Activated T-helper 17 cell treated with anti-CD3 and anti-CD28 coated beads, Interleukin-2, amount 50 U/mL, for 72 hours (primary cell): ENCODE measurements at places on chromosomes 7 and 10.
A peak's percentile ranks its signal among the peaks of the same experiment; 100 is the strongest.

GRCh38 chr7:41130086-41130485, 572.8 kb downstream of the INHBA start:
- no peak for ATAC-seq

GRCh38 chr7:121397822-121398221, 1.7 kb upstream of the FAM3C start:
- ATAC-seq = no peak

DNA sequence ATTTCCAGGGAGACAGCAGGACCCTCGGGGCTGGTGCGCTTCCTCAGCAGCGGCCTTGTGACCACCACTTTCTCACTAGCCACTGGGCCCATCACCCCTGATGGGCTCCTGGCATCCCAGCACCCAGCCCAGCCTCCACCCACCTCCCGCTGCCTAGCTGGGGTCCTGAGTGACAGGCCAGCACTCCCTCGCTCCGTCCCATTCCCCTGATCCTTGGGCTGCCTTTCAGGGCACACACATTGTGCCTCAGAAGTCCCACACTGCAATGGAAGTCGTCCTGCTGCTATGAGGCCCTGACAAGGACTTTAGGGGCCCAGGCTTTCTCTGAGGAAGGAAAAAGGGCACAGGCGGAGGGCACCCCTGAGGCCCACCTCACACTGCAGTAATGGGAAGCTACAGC, 12.4 kb downstream of the CAMK2B start:
- no peak for ATAC-seq

DNA sequence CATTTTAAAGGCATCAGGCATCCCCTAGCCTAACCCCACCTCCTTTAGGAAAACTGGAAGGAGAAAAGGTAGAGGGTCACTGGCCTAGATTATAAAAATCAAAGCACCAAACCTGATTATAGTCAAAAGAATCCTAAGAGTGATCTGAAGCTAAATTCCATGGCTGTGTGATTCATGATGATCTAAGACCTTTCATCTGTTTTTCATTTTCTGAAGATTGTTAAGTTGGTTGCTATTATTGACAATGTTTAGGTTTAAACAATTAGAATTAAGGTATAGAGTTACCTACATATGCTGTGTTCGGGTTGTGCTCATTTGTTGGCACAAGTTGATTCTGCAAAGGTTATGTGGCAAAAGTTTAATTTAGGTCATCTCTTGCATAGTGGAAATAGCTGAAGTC, 148.7 kb downstream of the BICC1 start:
- ATAC-seq = no peak

DNA sequence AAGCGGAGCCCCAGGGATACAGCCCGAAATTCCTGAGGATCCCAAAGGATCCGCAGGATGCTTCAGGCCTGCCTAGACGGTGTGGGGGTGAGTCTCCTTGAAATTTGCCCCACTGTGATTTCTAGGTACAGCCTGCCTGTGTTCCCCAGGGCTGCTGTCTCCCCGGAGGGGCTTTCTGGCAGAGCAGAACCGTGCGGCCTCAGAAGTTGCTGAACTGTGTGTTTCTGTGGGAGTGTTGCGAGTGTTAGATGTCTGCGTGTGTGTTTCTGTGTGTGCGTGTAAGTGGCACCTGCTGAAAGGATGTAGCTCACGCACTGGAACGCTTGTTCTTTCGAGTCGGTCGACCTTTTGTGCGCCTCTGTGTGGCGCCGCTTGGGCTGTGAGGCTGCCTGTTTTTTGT, 27.8 kb upstream of the ZNF273 start:
- ATAC-seq = no peak

- ATAC-seq = no peak
Observed at GRCh38 chr7:14055813-14056212, 66.3 kb upstream of the ETV1 start.

DNA sequence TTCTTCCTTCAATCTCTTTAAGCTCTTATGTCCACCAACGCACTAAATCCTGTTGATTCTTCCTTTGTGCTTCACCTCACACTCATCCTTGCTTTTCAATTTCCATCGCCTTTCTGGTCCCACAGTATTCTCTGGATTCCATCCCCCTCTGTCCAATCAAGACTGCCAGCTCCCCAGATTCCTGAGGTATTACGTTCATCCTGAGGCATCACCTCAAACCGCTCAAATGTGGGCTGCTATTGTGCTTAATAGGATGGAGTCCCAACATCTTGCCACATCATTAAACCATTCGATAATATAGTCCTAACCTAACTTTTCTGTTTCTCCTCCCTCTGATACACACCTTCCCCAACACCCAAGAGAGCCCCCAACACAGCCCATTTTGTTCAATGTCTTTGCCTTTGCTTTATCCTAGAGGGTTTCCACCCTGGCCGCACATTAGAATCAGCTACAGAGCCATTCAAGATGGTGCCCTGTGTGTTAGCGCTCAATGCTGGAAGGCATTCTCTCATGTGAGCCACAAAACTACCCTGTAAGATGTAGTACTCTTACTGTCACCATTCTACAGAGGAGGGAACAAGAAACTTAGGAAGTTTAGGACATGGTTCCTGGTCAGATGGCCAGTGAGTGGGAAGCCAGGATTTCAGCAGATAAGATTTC, 79.5 kb upstream of the LEP start:
- ATAC-seq = no peak

DNA sequence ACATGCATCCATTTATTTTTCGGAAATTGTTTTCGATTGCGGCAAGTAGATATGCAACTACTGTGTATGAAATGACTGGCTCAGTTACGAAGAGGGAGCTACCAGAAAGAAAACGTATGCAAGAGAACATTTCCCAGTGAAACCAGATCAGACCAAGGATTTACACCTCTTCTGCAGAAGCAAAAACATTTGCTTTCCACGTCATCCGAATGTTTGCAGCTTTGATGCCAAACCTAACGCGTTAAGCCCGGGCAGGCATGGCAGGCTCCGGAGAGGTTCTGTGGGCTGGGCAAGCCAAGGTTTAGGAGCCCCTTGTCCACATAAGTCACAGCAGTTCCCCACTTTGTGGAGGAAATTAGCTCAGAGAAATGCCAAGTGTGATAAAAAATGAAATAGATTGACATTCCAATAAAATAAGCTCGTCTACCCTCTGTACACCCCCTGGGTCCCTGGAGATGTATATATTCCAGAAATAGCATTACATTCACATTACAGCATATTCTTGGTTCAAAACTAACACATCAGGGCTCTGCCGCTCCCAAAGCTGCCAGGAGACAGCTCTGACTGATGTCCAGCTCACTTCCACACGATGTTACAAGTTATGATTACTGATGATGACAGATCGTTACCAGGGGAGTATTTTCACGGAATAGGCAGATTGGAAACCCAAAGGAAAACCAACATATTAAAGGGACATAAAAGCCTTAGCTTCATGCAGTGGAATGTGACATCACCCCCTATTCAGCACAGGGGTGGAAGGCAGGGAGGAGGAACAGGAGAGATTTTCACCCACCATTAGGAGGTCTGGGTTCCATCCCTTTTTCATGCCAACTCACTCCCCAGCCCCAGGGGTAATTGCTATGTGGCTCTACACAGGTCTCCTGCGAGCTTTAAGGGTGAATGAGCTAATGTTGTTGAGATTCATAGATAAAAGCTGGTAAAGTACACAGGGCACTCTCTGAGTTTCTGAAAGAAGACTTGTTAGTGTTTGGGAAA, 81.5 kb downstream of the LYZL1 start:
- no peak for ATAC-seq

DNA sequence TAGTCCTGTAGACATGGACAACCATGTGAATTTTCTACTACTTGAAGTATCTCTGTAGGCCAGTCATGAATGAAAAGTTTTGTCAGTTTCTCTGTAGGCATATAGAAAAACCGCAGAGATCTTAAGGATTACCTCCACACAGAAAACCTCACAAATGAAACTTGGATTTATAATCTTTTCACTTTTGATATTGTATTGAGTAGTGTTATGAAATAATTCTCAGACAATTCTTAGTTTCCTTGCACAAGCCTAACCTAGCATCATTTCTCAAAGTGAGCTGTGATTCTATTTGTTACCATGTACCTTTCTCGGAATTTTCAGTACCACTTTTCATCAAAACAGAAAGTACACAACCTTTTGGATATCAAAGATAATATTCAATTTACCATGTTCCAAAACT, 51.4 kb upstream of the OIT3 start:
- ATAC-seq = peak; percentile 64

DNA sequence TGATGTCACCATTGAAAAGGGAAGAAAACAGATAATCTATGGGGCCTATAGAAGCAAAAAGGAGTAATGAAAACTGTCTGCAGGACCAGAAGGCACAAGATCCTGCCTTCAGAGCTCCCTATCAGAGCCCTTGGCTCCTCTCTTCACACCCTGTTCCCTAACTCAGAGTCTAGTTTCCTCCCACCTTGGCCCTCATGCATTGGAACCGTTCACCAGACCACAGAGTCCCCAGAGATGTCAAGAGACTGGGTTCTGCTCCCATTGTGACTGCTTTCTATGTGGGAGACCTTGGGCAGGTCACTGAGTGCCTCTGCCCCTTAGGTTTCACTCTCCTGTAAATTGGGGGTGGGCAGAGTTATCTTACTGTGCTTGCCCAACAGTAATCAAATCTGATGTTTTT, 80.1 kb upstream of the RPA3 start:
- no peak for ATAC-seq

- no peak for ATAC-seq
Observed at GRCh38 chr7:99122762-99123161, 21.1 kb downstream of the SMURF1 start.

DNA sequence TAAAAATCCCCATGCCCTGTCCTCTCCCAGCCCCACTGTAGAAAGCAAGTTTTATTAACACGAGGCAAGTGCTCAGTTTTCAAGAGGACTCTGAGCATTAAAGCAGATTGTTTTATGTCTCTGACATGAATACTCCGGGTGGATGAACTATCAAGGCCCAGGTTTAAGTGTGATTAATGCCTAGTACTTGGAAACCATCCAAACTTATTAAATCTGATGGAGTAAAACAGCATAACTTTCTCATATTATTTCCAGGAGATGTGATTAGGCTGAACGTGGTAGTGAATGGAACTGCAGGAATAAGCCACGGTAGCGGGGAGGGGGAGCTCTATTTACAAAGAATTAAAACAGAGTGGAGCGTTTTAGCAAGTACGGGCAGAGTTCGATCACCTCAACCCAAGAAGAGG, 144.2 kb upstream of the RNF32 start:
- no peak for ATAC-seq

- ATAC-seq = no peak
Observed at GRCh38 chr7:68718097-68718551, 880.2 kb upstream of the AUTS2 start.

- ATAC-seq = no peak
Observed at GRCh38 chr10:49361735-49362568, 33.9 kb downstream of the DRGX start.

- ATAC-seq = no peak
Observed at GRCh38 chr7:117188949-117189592, 133.8 kb downstream of the WNT2 start.

- ATAC-seq = no peak
Observed at GRCh38 chr10:66684581-66684980, 241.3 kb upstream of the LRRTM3 start.

GRCh38 chr10:75276069-75276872, 40.5 kb upstream of the COMTD1 start:
- ATAC-seq = no peak

DNA sequence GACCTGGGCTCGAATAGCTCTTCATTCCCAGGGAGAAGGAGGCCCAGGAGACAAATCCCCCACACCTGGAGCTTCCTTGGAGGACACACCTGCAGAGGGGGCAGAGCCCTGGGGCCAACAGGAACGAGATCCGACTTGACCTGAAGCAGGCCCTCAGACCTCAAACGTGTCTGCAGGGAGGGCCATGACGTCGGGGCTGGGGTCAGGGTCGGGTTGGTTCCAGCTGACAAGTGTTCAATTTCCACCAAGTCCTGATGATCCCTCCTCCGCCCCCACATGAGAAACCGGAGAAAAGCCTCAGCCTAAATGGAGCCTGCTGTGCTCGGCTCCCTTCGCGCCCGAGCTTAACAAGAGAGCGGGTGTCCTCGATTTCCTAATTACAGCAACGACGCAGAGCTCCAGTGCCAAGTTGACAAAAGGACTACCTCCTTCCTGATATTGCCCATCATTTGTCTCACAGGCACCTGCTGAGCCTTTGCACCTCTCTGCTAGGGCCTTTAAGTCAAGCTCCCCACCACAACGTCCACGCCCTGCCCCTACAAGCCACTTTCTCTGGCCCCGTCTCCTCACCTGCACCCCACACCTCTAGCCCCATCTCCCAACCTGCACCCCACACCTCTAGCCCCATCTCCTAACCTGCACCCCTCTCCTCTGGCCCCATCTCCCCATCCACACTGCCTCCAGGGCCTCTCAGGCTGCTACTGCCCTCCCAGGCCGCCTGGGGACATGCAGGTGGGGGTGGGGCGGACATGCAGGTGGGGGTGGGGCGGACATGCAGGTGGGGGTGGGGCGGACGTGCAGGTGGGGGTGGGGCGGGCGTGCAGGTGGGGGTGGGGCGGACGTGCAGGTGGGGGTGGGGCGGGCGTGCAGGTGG, 519.4 kb downstream of the GLRX3 start:
- ATAC-seq = no peak

- no peak for ATAC-seq
Observed at GRCh38 chr10:109467551-109467950, 455.8 kb downstream of the XPNPEP1 start.

DNA sequence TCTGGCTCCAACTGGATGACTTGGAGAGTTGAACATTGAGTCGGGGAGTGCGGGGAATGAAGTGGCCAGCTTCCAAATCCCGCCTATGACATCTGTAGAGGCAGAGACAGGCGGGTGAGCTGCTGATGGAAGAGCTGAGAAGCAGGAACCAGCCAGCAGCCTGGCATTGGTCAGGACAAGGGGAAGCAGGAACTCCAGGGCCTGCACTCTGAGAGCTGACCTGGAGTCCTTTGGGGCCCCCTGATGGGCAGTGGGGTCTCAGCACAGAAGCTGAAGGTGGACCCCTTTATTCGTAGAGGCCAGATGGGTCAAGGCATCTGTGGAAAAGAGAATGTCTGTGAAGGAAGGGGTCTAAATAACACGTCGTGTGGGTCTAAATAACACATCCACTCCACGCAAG, 57.0 kb downstream of the SEC61G start:
- ATAC-seq = no peak

DNA sequence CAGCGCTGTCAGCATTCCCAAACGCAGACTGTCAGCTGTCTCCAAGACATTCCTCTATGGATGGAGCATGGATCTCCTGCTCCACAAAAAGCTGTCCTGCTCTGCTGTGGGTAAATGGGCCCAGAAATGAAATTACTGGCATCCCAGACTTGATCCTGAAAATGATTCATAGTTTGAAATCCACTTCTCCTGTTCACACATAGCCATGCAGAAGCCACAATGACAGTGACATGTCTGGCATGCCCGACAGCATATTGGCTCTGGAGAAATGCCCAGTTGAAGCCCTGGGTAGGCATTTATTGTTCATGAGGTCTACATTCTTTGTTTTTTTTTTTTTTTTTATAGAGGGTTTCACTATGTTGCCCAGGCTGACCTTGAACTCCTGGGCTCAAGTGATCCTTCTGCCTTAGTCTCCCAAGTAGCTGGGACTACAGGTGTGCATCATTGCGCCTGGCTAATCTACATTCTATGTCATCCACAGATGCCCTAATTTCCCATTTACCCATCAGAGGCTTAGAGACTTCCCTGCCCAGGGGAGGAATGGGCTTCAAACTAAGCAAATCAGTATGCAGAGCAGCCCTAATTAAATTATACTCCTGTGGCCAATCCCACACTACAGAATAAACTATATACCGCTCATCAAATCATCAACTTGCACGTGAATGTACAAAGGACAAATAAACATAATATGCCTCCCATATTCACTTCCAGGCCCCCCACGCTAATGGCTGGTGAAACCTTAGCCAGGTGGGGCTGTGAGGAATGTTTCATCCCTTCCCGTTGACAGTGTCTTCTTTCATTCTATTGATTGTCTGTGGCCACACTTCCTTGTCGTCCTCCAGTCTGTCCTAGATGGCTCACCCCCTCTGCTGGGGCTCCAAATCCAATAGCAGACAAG, 61.8 kb upstream of the EEPD1 start:
- ATAC-seq = no peak
